Right ventricle myocardium superior (tissue), 1 donor: ENCODE measurements at places on chromosomes 5 and 9. TPM values are rescaled to one million over a fixed set of nuclear protein-coding genes. Genes with fewer than 3 reads are reported as not detected.

DNA sequence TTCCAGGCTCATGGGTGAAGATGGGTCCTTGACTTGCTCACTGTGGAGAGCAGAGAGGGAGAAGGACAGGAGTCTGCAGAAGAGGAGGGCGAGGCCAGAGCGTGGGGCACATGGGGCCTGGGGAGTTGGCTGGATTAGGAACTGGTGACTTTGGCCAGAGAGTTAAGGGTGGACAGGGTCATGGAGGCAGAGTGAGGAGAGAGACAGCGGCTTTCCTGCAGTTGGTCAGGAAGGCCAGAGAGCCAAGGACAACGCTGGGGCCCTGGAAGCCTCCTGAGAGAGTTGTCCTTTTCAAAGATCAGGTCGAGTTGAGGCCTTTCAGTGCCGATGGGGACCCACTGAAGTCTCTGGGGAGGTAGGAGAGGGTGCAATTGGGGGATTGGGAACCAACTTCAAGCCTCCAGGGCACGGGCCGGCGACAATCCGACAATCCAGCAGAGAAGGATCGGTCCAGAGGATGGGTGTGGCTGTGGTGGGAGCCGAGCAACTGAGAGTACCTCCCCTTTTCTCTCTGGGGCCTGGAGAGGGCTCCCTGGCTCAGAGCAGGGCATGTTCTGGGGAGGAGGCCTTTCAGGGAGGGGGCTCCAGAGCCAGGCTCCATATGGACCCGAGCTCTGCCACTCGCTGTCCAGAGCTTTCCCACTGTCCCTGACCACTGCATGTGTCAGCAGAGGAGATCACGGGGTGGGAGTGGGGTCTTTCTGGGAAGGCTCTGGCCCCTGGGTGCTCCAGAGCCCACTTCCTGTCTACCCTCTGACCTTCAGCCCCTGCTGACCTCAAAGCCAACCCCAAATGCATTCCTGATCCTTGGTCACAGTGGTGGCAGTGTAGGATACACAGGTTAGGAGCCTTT is 7.5 kb upstream of the PHYHD1 start:
- no peak for DNase-seq

DNA sequence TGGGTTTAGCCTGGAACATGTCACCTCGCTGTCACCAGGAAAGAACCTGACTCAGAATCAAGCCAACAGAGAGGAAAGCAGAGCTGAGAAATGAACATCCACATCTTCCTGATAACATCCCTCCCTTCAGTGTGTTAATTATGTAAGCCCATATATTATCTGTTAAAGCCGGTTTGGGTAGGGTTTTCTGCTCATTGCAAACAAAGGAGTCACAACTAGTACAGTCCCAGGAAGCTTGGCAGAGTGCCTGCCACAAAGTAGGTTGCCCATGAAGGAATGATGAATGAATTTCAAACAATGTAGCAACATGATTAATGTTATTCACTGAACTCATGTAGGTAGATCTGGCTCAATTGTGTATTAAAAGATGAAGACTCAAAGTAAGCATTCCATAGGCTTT is 10.4 kb upstream of the PPARGC1B start:
- no peak for DNase-seq

DNA sequence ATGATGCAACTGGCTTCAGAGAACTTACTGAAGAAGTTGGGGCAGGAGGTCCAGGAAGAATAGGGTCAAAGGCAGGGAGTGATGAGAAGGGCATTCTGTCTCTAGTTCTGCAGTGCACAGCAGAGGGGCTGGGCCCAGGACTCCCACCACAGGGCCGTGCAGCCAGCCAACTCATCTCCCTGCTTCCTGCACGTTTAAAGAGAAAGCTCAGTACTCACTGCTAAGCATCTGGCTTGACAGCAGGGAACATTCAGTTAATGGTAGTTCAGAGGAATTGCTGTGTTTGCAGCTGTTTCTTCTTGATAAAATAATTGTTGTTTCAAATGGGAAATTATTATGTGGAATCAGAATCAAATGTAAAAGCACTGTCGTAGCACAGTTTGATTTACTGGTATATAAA is 25.6 kb upstream of the SCAMP1 start:
- DNase-seq = no peak

DNA sequence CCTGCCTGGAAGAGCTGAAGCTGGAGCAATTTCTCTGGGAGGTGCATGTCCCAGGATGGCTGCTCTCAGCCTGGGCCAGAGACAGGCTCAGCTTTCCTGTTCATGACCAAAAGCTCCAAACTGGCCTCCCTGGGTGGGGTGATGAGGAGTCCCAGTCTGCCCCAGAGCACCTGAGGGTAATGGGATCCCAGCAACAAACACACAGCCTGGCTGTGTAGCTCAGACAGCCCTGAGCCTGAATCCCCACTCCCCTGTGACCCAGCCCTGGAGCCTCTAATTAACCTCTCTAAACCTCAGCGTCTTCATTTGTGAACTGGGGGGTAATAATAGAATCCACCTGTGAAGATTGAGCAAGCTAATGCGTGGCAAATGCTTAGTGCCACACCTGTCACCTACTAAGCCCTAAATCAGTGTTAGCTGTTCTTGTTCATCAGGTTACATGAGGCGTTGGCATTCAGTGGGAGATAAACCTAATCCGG is 67.5 kb downstream of the HSPA4 start:
- no peak for DNase-seq

- DNase-seq = no peak
Measured at GRCh38 chr5:91598216-91598615, 215.1 kb upstream of the ARRDC3 start.

DNA sequence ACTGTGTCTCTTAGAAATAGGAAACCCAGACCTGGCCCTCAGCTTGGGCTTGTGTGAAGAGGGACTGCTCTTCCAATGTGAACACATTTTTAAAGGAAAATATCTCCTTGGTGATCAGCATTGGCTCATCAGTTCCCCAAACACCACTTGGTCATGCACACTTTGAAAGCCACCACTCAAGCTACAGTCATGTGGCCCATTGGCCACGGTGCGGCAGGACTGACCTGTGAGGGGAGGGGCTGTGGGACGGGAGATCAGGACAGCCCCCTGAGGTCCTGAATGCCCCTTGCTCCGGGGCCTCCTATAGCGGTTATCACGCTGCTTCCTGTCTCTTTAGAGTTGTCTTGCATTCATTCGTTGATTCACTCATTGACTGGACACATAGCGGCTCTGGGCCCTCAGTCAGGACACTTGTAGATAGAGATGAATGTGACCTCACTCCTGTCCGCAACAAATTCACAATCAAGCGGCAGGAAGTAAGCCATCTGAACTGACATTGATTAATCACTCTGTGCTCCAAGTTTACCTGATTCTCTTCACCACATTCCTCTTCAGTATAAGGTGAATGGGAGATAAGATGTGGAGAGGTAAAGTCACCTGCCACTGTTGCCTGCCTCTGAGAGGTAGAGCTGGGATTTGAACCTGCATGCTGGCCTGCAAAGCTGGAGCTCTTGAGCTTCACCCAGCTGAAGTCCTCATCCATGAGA is 73.1 kb downstream of the COL15A1 start:
- no peak for DNase-seq

DNA sequence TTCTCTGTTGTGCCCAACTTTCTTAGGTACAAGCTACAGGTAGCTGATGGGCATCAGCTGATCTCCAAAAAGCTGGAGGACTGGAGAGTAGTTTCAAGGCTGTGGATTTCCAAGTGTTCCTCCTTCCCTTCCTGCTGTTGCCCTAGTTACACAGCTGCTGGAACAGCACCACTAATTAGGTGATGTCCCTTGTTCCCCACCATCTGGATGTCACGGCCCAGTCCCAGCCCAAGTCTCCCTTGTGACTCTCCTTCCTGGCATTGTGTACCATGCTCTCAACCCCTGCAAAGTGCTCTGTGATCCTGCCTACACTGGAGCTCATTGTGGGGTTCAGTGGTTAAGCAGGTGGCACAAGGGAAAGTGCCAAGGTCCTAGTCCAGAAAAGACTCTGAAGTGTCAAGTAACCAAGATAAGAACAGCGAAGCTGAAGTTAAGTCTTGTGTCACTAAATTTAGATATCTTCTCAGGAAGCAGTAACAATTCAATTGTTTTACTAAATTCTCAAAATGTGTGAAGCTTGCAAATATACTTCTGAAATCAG is 604.5 kb downstream of the ISL1 start:
- no peak for DNase-seq

DNA sequence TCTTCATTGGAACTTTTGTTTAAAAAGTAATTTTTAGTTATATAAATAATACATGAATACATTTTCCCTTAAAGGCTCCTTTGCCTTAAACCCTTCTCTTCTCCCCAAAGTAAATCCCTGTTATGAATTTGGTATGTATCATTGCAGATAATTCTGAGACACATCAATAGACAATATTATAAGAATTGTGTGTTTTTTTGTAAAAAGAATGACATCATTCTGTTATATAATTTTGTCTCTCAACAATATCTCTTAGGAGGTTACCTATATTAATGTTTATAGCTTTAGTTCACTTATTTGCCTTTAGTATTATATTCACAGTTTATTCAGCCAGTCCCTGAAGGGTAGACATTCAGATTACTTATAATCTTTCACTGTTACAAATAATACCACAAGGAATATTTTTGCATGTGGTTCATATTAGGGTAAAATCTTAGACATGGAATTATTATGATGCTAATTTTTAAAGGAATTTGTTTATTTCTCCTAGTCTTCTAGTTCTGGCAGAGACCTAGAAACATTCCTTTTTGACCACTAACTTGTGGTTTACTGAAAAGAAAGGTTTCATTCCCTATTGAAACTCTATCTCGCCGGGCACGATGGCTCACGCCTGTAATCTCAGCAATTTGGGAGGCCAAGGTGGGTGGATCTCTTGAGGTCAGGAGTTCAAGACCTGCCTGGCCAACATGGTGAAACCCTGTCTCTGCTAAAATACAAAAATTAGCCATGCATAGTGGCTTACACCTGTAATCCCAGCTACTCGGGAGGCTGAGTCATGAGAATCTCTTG is 105.6 kb downstream of the KCTD16 start:
- DNase-seq = no peak

- DNase-seq = no peak
Measured at GRCh38 chr5:90131383-90132133, 278.0 kb downstream of the CETN3 start.

DNA sequence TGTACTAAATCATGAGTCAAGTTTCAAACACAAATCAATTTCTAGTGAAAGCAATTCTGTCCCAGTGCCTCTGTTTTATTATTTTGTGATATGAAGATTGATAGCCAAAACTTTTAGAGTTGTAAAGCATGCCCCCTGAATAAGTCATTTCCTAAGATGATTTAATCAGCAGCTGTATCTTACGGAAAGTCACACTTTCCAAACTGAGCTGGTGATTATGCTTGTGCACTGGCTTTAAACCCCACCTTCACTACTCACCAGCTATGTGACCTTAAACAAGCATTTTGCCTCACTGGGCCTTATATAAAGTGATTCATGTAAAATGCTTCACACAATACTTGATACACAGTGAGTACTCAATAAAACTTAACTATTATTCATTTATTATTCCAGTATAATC is 78.1 kb downstream of the EDIL3 start:
- DNase-seq = no peak

DNA sequence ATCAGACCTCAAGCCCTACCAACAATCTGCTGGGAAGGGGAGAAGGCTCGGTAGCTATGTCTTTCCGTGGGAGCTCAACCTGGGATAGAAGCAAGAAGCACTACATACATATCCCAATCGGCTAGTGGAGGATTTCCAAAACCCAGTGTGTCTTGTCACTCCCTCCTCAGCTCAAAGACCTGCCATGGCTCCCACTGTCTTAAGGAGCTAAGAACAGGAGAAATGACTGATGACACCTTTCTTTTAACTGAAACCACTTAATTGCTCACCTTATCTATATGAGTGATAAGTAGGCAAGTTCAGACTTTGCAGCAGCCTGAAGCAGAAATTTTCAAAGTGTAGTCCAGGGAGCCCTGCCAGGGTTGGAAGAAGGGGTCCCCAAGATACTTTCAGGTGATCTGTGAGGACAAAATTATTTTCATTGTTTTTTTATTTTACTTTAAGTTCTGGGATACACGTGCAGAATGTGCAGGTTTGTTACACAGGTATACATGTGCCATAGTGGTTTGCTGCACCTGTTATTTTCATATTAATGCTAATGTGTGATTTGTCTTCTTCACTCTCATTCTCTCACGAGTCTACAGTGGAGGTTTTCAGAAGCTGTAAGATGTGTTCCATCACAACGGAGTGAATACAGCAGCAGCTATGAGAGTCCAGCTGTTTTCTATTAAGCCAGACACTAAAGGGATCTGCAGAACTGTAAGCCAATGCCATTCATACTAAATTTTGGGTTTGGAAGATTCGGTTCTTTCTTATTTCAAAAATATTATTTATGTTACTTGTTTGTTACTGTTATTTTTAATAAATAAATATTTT is 41.4 kb downstream of the PAX5 start:
- DNase-seq = no peak

The SLC36A2 gene
- 1.2 TPM for total RNA-seq

The MLLT3 gene
- total RNA-seq = 11.4 TPM

The TEK gene
- 19.1 TPM for total RNA-seq
